Left lung (tissue), 14 donors: ENCODE measurements at places on chromosomes 11 and 22. TPM values are rescaled to one million over a fixed set of nuclear protein-coding genes. Genes with fewer than 3 reads are reported as not detected.

PPARA gene
- 13.8 TPM for polyA plus RNA-seq

SNAP29 gene
- polyA plus RNA-seq, result 25.4 TPM

CTNND1 gene
- 270 TPM for polyA plus RNA-seq

KCNJ1 gene
- polyA plus RNA-seq, result 0.09 TPM

APOL4 gene
- polyA plus RNA-seq, result 11.4 TPM

OR6A2 gene
- not detected for polyA plus RNA-seq

KDM4D gene
- 2.5 TPM for polyA plus RNA-seq

NEAT1 gene
- polyA plus RNA-seq, result 106 TPM

SCGB2A2 gene
- polyA plus RNA-seq, result not detected

C11orf42 gene
- polyA plus RNA-seq, result 0.66 TPM

TTC28 gene
- polyA plus RNA-seq, result 44.2 TPM

SPDYC gene
- polyA plus RNA-seq, result not detected

ART5 gene
- polyA plus RNA-seq, result 2.2 TPM

OR2D3 gene
- polyA plus RNA-seq, result not detected

TSG101 gene
- 134 TPM for polyA plus RNA-seq

CLDN5 gene
- 56.4 TPM for polyA plus RNA-seq

RBFOX2 gene
- 158 TPM for polyA plus RNA-seq

APOL5 gene
- not detected for polyA plus RNA-seq

RPLP2 gene
- polyA plus RNA-seq, result 1,270 TPM

SIK3 gene
- polyA plus RNA-seq, result 40.2 TPM

BAIAP2L2 gene
- polyA plus RNA-seq, result 0.90 TPM

CHRM1 gene
- 0.54 TPM for polyA plus RNA-seq

OTOG gene
- 0.04 TPM for polyA plus RNA-seq

DERL3 gene
- 3.5 TPM for polyA plus RNA-seq

SLC22A25 gene
- 0.15 TPM for polyA plus RNA-seq

CECR2 gene
- 15.5 TPM for polyA plus RNA-seq
